ENCODE measurements at places on chromosomes 13 and 19.

- no peak for DNase-seq
- no peak overlapping the region for H3K27ac ChIP-seq
- H3K4me1 ChIP-seq, result peaks cover 10% of the 10 kb centered on the region
- H3K36me3 ChIP-seq, result no peaks in the 10 kb centered on the region
Observed at GRCh38 chr19:33428627-33429125, 55.2 kb downstream of the CEBPG start.

DNA sequence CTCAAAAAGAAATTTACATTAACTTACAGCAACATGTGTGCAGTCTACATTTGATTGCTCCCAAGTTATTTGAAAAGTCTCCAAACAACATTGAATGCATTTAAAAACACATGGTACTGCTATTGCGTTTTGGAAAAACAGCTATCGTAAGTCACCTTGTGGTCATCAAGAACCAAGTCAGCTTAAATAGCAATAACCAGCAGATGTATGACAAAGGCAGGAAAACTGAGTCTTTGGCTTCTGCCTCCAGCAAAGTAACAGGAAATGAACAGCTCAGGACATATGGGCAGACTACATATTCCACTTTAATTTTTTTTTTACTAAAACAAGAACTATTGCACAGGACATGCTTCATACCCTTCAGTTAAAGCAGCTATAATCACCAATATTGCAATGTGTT lies 580.6 kb upstream of the SPRY2 start:
- DNase-seq, result no peak
- no peak overlapping the region for H3K4me3 ChIP-seq

DNA sequence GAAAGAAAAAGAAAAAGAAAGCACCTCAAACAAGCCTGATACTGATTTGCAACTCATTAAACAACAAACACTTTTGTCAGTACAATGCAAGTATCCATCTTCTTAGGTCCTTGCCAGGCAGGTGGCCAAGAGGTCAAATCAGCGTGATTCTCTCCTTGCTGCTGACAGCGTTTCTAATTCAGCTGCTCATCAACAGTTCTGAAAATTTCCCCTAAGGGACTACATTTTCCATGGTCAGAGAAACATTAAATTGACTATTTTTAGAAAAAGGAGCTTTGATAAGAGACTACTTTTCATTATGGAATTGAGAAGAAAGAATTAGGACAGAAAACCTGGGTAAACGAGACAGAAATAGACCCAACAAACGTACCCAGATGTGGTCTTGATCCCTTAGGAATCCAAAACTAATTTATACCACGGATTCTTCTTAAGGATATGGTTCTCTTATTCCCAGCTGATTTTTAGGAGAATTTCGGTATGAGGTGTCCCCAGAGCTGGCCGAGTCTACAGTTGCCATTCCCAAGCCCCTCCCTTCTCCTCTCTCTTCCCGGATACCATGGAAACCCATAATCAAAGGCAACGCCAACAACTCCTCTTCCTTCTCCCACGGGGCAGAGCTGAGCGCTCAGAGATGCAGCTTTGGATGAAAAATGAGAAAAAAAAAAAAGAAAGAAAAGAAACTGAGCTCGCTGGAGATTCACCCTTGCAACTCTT lies 29.5 kb upstream of the CEBPG start:
- H3K27me3 ChIP-seq, result peaks cover 4% of the 10 kb centered on the region
- no peaks in the 10 kb centered on the region for H3K36me3 ChIP-seq
- no peak overlapping the region for H3K4me3 ChIP-seq
- H3K4me1 ChIP-seq, result no peaks in the 10 kb centered on the region

DNA sequence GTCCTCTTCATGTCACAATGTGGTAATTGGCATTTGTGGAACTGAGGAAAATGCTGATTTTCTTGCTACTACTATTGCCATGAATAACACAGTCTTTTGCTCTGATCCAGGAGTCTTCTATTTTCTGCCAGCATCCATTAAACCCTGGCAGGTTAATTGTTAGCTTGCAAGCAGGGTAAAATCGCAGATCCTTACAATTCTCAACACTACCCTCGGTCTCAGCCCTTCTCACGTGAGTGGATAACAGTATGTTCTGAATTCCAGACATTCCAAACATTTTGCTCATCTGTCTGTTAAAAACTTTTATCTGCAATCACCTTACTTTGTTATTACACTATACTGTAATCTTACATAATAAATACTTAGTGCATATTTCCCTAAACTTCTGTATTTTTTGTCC lies 251.3 kb upstream of the ATXN8OS start:
- H3K4me1 ChIP-seq, result peaks cover 4% of the 10 kb centered on the region
- H3K27me3 ChIP-seq, result no peaks in the 10 kb centered on the region
- no peaks in the 10 kb centered on the region for H3K36me3 ChIP-seq
- peak overlapping the region; percentile 50 for H3K27ac ChIP-seq
- no peak overlapping the region for H3K4me3 ChIP-seq

DNA sequence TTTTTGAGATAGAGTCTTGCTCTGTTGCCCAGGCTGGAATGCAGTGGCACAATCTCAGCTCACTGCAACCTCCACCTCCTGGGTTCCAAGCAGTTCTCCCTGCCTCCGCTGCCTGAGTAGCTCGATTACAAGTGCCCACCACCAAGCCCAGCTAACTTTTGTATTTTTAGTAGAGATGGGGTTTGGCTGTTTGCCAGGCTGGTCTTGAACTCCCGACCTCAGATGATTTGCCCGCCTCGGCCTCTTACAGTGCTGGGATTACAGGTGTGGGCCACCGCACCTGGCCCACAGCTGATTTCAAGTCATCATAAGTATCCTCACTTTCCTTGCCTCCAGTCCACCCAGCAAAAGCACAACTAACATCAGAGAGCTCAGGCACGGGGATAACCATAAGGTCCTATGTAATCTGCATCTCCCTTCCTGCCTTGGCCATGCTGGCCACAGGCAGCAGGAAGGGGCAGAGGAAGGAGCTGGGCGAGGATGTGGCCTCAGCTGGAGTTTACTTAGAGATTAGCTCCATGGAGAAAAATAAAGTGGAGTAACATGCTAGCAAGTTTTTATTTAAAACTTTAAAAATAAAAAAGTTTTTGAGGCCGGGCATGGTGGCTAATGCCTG lies 22.9 kb upstream of the ADGRE1 start:
- DNase-seq, result no peak
- H3K4me3 ChIP-seq, result no peak overlapping the region
- no peaks in the 10 kb centered on the region for H3K36me3 ChIP-seq
- H3K27me3 ChIP-seq, result peaks cover 5% of the 10 kb centered on the region

- H3K4me1 ChIP-seq, result no peaks in the 10 kb centered on the region
- H3K27me3 ChIP-seq, result no peaks in the 10 kb centered on the region
- no peak overlapping the region for H3K4me3 ChIP-seq
- DNase-seq, result no peak
- no peaks in the 10 kb centered on the region for H3K36me3 ChIP-seq
- H3K27ac ChIP-seq, result no peak overlapping the region
Observed at GRCh38 chr13:54226876-54227275, 1198.3 kb downstream of the OLFM4 start.

DNA sequence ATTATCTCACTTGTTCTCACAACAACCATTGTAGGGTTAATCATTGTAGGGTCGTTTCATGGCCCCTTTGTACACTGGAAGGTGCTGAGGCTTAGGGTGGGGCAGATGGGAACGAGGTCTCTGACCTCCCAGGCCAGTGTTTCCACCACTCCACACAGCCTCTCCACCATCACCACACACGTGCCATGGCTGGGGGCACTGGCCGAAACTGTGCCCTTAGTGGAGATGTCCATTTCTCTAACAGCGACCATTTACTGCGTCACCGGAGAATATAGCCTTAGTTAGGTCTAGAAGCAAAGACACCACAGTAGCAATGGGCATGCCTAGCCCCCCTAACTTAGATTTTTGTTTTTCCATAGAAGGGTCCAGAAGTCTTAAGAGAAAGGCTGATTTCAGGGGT lies 36.5 kb downstream of the COL4A1 start:
- H3K27me3 ChIP-seq, result no peaks in the 10 kb centered on the region
- H3K4me3 ChIP-seq, result no peak overlapping the region
- H3K36me3 ChIP-seq, result no peaks in the 10 kb centered on the region
- no peak for DNase-seq
- no peak overlapping the region for H3K27ac ChIP-seq

GRCh38 chr19:13996928-13997630 lies 9.0 kb downstream of the RFX1 start:
- no peaks in the 10 kb centered on the region for H3K27me3 ChIP-seq
- no peaks in the 10 kb centered on the region for H3K36me3 ChIP-seq
- H3K27ac ChIP-seq, result no peak overlapping the region
- H3K4me1 ChIP-seq, result no peaks in the 10 kb centered on the region
- DNase-seq, result no peak

GRCh38 chr13:101523154-101524131 lies 71.0 kb downstream of the ITGBL1 start:
- no peak overlapping the region for H3K27ac ChIP-seq
- no peak overlapping the region for H3K4me3 ChIP-seq
- no peaks in the 10 kb centered on the region for H3K4me1 ChIP-seq
- no peak for DNase-seq
- no peaks in the 10 kb centered on the region for H3K27me3 ChIP-seq

DNA sequence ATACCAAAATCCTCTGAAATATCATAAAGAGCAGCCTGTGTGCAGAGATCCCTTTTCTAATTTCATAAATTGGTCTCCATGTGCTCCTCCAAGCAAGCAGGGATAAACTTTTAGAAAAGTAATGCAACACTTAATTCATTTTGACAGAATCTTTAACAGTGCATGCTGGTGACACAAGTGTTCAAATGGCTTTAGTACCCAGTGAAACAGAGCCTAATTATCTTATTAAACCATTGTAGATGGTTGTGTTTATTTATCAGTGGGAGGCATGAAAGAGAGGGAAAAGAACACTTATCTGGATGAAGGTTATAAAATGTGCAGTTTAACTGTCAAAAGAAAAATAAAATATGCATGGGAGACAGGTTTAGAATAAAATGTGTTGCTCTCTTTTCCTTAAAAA lies 945.0 kb upstream of the PCDH20 start:
- no peaks in the 10 kb centered on the region for H3K4me1 ChIP-seq
- H3K27me3 ChIP-seq, result no peaks in the 10 kb centered on the region
- no peak overlapping the region for H3K27ac ChIP-seq
- H3K4me3 ChIP-seq, result no peak overlapping the region

DNA sequence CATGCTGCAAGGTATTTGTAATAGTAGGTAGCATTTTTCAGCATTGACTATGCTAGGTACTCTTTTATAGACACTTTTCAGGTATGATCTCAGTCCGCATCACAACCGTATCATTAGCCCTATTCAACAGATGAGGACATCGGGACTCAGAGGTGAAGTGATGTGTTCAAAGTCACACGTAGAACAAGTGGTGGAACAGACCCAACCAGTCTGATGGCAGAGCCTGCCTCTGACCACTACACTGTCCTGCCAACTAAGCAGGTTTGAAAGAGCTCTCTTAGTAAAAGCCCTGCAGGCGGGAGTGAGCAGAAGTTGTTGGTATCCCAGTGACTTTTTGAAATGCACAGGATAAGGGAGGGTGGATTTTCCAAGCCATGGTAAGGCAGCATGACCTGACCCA lies 20.2 kb downstream of the PAF1 start:
- no peaks in the 10 kb centered on the region for H3K4me1 ChIP-seq
- no peaks in the 10 kb centered on the region for H3K36me3 ChIP-seq
- H3K27ac ChIP-seq, result no peak overlapping the region
- H3K4me3 ChIP-seq, result no peak overlapping the region

GRCh38 chr13:48874165-48874564 lies 101.5 kb upstream of the FNDC3A start:
- no peaks in the 10 kb centered on the region for H3K36me3 ChIP-seq
- H3K4me3 ChIP-seq, result no peak overlapping the region
- peaks cover 26% of the 10 kb centered on the region for H3K27me3 ChIP-seq
- peaks cover 6% of the 10 kb centered on the region for H3K4me1 ChIP-seq

GRCh38 chr19:2032296-2032941 lies 16.9 kb upstream of the BTBD2 start:
- no peak overlapping the region for H3K4me3 ChIP-seq
- H3K27ac ChIP-seq, result peak overlapping the region; percentile 86
- no peaks in the 10 kb centered on the region for H3K36me3 ChIP-seq
- peaks cover 15% of the 10 kb centered on the region for H3K4me1 ChIP-seq
- DNase-seq, result peak; percentile 78

- H3K36me3 ChIP-seq, result no peaks in the 10 kb centered on the region
- H3K4me1 ChIP-seq, result peaks cover 5% of the 10 kb centered on the region
- no peak for DNase-seq
- H3K27me3 ChIP-seq, result no peaks in the 10 kb centered on the region
- no peak overlapping the region for H3K4me3 ChIP-seq
Observed at GRCh38 chr13:113803409-113804016, 44.5 kb downstream of the TMEM255B start.

GRCh38 chr13:97403893-97404750 lies 29.8 kb upstream of the RAP2A start:
- no peaks in the 10 kb centered on the region for H3K27me3 ChIP-seq
- H3K27ac ChIP-seq, result no peak overlapping the region
- H3K36me3 ChIP-seq, result no peaks in the 10 kb centered on the region
- no peak for DNase-seq
- no peak overlapping the region for H3K4me3 ChIP-seq

DNA sequence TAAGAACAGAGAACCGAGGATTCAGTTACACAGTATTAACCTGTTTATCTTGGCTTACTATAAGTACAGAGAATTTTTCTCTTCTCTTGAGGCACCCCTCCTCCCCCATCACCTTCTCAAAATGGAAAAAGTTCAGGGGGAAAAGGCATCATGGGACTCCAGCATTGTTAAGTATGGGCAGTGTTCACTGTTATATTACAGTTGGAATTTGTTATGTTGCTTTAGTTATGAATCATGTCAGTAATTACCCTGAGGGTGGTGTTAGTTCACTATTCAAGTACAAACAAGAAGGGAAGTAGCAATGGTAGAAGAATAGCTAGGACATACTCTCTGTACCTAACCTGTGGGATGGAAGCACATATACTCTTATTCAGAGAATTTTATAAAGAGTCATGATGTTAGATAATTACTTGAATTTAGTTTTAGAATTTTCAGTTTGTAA lies 12.0 kb downstream of the LPAR6 start:
- DNase-seq, result peak; percentile 32
- no peaks in the 10 kb centered on the region for H3K27me3 ChIP-seq
- no peak overlapping the region for H3K4me3 ChIP-seq
- no peaks in the 10 kb centered on the region for H3K36me3 ChIP-seq
- peaks cover 21% of the 10 kb centered on the region for H3K4me1 ChIP-seq

- no peaks in the 10 kb centered on the region for H3K27me3 ChIP-seq
- peaks cover 13% of the 10 kb centered on the region for H3K4me1 ChIP-seq
Observed at GRCh38 chr19:50207730-50208129, 4.3 kb downstream of the MYH14 start.

DNA sequence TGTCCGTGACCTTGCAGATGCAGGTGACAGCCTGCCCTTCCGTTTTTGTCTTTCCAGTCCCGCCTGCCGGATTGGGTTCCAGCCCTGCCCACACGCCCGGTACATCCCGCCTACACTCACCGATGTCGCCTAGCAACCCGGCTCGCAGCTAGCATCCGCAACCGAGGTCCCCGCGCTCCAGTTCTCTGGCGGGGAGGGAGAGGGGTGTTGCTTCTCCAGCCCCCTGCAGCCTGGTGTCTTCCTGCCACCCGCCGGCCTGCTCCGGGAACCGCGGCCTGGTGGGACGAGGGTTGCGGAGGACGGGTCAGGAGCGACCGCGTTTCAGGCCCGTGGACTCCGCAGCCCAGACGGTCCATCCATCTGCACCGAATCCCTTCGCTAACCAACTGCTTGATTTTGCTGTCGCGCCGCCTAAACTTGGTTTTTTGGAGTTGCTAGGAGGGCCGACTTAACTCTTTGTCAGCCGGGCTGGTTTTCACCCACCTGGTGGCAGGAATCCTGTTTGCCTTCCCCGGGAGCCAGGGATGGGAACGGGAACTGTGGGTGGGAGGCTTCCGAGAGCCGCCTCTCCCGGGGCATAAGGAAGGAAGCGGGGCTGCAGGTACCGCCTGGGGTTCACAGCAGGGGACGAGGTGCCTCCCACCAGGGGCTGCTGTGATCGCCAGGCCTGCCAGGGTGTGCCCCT lies 15.4 kb upstream of the MATK start:
- peaks cover 35% of the 10 kb centered on the region for H3K27me3 ChIP-seq
- no peaks in the 10 kb centered on the region for H3K36me3 ChIP-seq
- H3K4me3 ChIP-seq, result no peak overlapping the region
